ENCODE measurements at places on chromosomes 1 and 21.
A peak's percentile ranks its signal among the peaks of the same experiment; 100 is the strongest.

DNA sequence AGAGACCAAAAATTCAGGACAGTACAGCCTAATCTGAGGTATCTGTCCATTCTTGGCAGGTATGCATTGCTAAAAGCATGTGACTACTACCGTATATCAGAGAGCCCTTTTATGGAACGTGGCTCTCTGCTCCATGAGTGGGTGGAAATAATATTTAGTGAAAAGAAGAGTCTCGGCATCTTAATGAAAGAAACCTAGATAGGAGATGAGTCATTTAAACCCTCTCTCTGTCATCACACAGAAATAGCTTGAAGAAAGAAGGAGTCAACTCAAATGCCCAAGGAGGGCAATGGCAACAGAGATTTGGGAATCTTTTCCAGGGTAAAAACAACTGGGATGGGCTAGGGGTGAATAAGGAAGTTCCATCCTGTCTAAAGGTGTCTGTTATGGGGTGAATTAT, 528.2 kb downstream of the SMYD3 start:
- no peak for DNase-seq

- no peak for DNase-seq
Observed at GRCh38 chr1:18646091-18646785, 15.6 kb downstream of the PAX7 start.

DNA sequence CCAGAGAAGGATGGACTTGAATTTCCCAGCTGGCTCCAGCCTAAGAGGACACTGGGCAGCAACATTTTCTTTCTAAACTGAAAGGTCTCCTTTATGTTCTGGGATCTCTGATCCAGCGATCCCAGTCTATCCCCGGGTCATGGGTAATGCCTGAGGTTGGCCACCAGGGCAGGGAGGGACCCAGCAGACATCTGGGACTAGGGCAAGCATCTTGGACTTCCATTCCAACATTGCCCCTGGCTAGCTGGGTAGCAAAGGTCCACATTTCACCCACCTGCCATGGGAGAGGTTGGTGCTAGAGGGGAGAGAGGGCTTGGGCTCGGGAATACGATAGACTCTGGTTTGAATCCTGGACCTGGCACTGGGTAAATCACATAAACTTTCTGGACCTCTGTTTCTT, 84.6 kb downstream of the LRRN2 start:
- DNase-seq: no peak

DNA sequence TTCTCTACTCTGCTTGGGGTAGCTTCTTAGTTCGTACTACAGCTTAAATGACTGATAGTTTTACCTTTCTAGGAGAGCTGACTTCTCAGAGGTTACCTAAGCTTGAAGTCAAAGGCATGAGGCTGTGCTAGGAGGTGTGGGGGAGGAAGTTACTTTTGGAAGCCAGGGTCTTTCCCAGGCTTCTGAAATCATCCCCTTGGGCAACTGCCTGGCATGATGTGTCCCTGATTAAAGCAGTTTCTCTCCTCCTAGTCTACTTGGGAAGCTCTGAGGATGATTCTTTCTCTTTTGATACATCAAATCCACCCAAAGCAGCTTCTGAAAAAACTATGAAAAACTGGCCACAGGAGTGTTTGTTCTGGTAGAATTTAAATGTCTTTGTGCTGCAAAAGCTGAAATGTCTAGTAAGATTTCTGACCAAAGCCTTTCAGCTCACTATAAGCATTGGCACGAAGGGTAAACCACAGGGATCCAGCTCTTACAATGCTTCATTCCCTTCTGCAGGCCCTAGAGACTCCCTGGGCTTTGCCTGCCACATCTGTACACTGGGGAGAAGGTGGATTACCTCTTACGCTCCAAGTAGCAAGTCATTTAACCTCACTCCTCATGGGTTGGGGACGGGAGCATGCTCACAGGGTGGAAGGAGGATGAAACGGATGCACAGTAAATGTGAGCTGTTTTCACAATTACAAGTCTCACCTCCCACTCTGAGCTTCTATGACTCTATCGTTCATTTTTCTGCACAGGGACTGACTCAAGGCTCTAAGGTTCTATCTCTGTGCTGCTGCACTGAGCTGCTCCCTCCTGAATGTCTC, 59.6 kb downstream of the RUNX1 start:
- DNase-seq: no peak

DNA sequence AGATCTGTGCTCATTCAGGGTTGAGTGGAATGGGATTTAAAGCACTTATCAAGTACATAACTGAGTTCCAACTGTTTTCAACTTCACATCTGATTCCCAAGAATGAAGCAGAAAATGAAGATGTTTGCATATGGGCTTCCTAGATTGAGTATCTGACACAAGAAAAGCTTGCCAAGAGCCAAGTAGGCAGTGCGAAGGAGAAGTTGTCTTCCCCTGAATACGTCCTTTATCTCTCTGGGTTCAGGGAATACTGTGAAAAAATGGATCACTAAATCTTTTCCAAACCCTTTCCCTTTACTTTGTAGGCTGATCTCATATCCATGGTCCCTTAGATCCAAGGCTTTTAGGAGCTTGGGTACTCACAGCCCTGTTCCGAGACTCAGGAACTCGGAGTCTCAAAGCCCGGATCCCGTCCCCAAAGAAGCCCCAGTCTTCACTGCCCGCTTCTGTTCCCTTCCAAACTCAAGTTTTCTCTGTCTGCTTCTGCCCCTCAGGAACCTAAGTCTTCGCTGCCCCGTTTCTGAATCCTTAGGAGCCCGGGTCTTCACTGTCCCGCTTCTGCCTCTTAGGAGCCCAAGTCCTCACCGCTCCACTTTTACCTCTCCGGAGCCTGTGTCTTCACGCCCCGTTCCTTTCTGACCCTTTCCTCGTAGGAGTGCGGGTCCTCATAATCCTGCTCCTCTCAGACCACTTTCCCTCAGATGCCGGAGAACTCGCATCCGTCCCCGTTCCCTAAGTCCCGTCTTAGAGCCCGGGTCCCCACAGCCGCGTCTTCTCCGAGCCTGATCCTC, 616 bp downstream of the TAF12 start:
- no peak for DNase-seq

- peak; percentile 89 for DNase-seq
Observed at GRCh38 chr21:43639470-43640353, 19.6 kb downstream of the HSF2BP start.

GRCh38 chr1:113390871-113391648, 745 bp downstream of the MAGI3 start:
- DNase-seq: peak; percentile 57

Data from epithelial cell of esophagus (primary cell).